Activated B cell treated with CpG ODN at 0.5 μM for 24 hours (primary cell): ENCODE measurements at places on chromosomes 3 and 15. TPM values are rescaled to one million over a fixed set of nuclear protein-coding genes. Genes with fewer than 3 reads are reported as not detected.

NPHP3 gene
- total RNA-seq = 20.2 and 23.2 TPM in 2 replicates

RBMS3 gene
- 0.31 and 0.56 TPM in 2 replicates for total RNA-seq

TGM5 gene
- 0.11 and 0.17 TPM in 2 replicates for total RNA-seq

CCR1 gene
- 0.73 and 0.82 TPM in 2 replicates for total RNA-seq

CKMT1A gene
- total RNA-seq = not detected in 2 replicates

HCLS1 gene
- total RNA-seq = 434 and 440 TPM in 2 replicates

DNA sequence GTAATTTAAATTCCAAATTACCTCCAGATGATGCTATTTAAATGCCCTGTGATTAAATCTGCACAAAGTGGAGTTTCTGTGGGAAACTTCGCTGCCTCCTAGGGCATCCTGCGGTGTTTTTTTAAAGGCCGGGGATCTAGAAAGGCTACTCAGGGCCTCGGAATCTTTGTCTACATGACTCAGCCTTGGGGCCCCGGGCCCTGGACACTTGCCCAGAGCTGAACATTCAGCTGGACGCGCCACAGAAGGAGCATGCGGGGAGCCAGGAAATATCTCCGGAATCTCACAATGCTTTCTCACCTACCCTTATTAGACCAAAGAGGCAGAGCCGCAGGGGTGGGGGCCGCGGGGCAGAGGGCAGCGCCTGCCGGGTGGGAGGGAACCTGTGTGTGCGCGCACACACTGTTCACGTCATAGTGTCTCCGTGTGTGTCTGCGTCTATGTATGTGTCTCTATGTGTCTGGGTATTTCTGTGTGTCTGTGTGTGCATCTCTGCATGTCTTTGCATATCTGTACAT lies 145.5 kb upstream of the TPM1 start:
- no peak overlapping the region for H3K4me3 ChIP-seq
- no peak overlapping the region for H3K27ac ChIP-seq
- H3K36me3 ChIP-seq = no peaks in the 10 kb centered on the region
- DNase-seq = no peak
- peaks cover 17% of the 10 kb centered on the region for H3K27me3 ChIP-seq

- H3K27me3 ChIP-seq = peaks cover 3% of the 10 kb centered on the region
- H3K4me3 ChIP-seq = no peak overlapping the region
- DNase-seq = no peak
- H3K36me3 ChIP-seq = no peaks in the 10 kb centered on the region
- H3K4me1 ChIP-seq = no peaks in the 10 kb centered on the region
These were observed 58.1 kb upstream of the PROK2 start for GRCh38 chr3:71843071-71843470.

DNA sequence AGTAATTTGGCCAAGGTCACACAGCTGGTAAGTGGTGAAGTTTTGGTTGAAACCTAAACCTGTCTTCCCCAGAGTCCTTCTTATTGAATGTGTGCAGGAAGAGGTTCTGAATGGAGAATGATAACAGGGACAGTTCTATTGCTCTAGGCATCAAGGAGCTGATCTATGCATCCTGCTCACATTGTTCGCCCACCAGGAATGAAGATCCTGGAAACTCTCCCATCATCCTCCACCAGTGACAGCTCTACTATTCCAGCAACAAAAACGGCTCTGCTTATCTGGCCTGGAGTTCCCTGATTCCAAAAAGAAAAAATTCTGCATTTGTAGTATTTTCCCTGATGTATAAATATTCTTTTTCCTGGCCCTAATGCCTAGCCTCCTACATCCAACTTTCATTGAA lies 16.4 kb upstream of the TNFAIP8L3 start:
- no peak overlapping the region for H3K27ac ChIP-seq
- no peak overlapping the region for H3K4me3 ChIP-seq
- H3K36me3 ChIP-seq = no peaks in the 10 kb centered on the region
- DNase-seq = no peak
- H3K4me1 ChIP-seq = no peaks in the 10 kb centered on the region
- H3K27me3 ChIP-seq = peaks cover 3% of the 10 kb centered on the region

DNA sequence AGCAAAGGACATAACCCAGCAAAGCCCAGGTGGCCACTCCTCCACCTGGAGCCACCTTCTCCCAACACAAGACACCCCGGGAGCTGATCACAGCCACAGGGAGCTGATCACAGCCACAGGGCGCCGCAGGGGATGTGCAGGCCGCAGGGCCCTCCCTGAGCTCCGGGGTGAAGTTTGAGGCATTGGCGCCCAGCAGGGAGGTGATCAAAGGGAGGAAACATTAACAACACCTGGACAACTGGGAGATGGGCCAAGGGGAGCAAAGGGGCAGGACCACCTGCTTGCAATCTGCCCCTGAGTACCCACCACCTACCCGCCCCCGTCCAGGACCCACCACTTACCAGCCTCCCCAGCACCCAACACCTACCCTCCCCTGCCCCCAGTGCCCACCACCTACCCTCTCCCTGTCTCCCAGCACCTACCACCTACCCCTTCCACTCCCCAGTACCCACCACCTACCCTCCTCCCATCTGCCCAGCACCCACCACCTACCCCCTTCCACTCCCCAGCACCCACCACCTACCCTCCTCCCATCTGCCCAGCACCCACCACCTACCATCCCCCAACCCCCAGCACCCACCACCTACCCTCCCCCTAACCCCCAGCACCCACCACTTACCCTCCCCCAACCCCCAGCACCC lies 2.4 kb downstream of the UROC1 start:
- H3K27me3 ChIP-seq = peaks cover 1% of the 10 kb centered on the region
- H3K4me3 ChIP-seq = no peak overlapping the region
- no peaks in the 10 kb centered on the region for H3K4me1 ChIP-seq

- peak overlapping the region; percentile 14 for H3K27ac ChIP-seq
- peaks cover 71% of the 10 kb centered on the region for H3K4me1 ChIP-seq
- peaks cover 3% of the 10 kb centered on the region for H3K27me3 ChIP-seq
These were observed 172.5 kb upstream of the TLE3 start for GRCh38 chr15:70269991-70270751.

- no peaks in the 10 kb centered on the region for H3K4me1 ChIP-seq
- DNase-seq = no peak
- H3K36me3 ChIP-seq = no peaks in the 10 kb centered on the region
These were observed 427.8 kb upstream of the MCTP2 start for GRCh38 chr15:93803421-93804152.

DNA sequence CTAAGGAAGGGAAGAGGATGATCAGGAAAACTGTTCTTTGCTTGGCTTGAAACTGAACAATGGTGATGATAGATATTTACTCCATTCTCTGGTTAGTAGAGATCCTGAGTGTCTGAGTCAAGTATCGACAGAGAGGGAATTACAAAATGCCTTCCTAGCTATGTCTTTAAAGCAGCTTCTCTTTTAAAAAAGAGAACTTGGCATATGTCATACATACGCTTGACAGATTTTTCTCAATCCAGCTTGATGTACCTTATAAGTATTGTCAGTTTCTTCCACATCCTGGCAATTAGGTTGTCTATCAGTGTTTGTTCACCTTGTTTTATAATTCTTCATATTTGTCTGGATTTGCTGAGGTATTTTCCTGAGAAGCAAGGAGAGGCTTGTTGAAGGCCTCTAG lies 5.0 kb upstream of the EPHB1 start:
- H3K36me3 ChIP-seq = no peaks in the 10 kb centered on the region
- H3K27ac ChIP-seq = no peak overlapping the region
- peaks cover 34% of the 10 kb centered on the region for H3K27me3 ChIP-seq
- peaks cover 6% of the 10 kb centered on the region for H3K4me1 ChIP-seq
- no peak overlapping the region for H3K4me3 ChIP-seq
- no peak for DNase-seq

DNA sequence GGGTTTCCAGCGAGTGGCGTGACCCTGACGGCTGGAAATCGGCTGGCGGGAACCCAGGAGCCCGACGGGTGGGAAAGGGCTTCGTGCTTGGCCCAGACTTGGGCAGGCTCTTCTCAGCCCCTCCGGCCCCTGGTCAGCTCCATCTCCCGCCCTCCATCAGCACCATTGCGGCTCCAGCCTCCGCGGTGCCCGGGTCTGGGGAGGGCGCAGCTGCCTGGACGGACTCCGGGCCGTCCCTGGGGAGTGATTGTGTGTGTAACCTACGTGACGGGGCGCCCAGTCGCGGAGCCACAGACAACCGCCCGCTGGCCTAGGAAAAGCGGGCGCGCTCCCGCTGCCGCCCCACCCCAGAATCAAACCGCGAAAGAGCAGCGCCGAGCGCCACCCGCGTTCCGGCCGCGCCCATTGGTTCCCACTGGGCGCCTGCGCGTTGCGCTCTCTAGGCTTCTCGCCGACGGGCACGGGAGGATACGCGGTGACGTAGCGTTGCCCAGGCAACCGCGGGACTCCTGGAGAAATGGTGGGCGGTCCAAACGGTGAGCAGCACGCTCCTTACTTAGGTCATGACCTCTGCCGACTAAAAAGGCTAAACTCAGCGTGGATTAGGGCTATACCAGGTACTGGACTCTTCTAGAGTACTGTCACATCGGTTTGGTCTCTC lies at the start of gene CFAP20DC:
CFAP20DC (minus strand) TSS at position 355 of the 661 bp plus-strand sequence. CDS start 394 bp downstream, outside the sequence.
- peaks cover 7% of the 10 kb centered on the region for H3K4me1 ChIP-seq
- peak; percentile 85 for DNase-seq
- peaks cover 2% of the 10 kb centered on the region for H3K36me3 ChIP-seq

GRCh38 chr3:59545374-59545773 lies 495.5 kb upstream of the CFAP20DC start:
- H3K4me1 ChIP-seq = no peaks in the 10 kb centered on the region
- no peaks in the 10 kb centered on the region for H3K27me3 ChIP-seq
- H3K36me3 ChIP-seq = no peaks in the 10 kb centered on the region
- H3K27ac ChIP-seq = no peak overlapping the region
- H3K4me3 ChIP-seq = no peak overlapping the region

- no peaks in the 10 kb centered on the region for H3K27me3 ChIP-seq
- H3K4me1 ChIP-seq = peaks cover 14% of the 10 kb centered on the region
- DNase-seq = no peak
These were observed 30.4 kb downstream of the ACKR2 start for GRCh38 chr3:42839616-42840015.

GRCh38 chr3:71008350-71008935 lies 575.1 kb downstream of the FOXP1 start:
- peaks cover 74% of the 10 kb centered on the region for H3K4me1 ChIP-seq
- peak overlapping the region; percentile 41 for H3K4me3 ChIP-seq
- no peak for DNase-seq
- H3K27ac ChIP-seq = peak overlapping the region; percentile 84

DNA sequence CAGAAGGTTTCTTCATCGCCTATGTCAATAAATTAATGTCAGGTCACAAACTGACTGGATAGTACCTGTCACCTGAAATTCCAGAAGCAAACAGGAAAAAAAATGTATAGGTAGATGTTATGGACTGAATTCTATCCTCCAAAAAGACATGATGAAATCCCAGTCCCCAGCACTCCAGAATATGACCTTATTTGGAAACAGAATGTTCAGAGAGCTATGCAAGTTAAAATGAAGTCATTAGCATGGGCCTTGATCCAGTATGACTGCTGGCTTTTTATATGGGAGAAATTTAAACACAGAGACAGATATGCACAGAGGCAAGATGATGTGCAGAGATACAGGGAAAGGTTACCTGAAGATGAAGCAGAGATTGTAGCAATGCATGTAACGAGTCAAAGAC lies 953.4 kb downstream of the ZPLD1 start:
- H3K27ac ChIP-seq = no peak overlapping the region
- no peaks in the 10 kb centered on the region for H3K4me1 ChIP-seq
- no peaks in the 10 kb centered on the region for H3K27me3 ChIP-seq
- H3K36me3 ChIP-seq = no peaks in the 10 kb centered on the region
- no peak for DNase-seq

- no peaks in the 10 kb centered on the region for H3K36me3 ChIP-seq
- no peak for DNase-seq
- no peaks in the 10 kb centered on the region for H3K4me1 ChIP-seq
- H3K27me3 ChIP-seq = peaks cover 11% of the 10 kb centered on the region
- H3K4me3 ChIP-seq = no peak overlapping the region
These were observed 589 bp downstream of the EPB42 start for GRCh38 chr15:43219929-43220928.
